ENCODE measurements at places on chromosomes 1 and 21. TPM values are rescaled to one million over a fixed set of nuclear protein-coding genes. Genes with fewer than 3 reads are reported as not detected.
A peak's percentile ranks its signal among the peaks of the same experiment; 100 is the strongest.

Gene SETD4
- 10.4 TPM for total RNA-seq

Gene CFHR4
- not detected for total RNA-seq

Gene HMGCS2
- not detected for total RNA-seq

DNA sequence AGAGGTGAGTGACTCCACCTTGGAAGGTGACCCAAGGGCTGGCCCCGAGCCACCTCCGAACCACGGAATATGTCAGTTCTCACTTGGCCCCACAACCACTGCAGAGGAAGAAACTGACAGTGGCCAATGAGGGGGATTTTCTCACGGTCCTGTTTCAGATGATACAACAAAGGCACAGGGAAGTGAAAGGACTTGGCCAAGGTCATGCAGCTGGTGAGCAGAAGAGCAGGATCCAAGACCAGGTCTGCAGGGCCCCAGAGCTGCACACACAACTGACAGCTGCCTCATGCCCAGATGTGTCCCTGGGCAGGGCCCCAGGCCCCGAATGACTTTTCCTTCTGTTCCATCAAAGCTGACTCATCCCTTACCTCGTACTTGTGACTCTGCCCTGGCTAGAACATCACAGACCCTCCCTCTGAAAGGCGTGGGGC is 25.8 kb upstream of the EVA1B start:
- peaks cover 48% of the 10 kb centered on the region for H3K4me1 ChIP-seq
- peaks cover 14% of the 10 kb centered on the region for H3K36me3 ChIP-seq
- no peak overlapping the region for H3K4me3 ChIP-seq

DNA sequence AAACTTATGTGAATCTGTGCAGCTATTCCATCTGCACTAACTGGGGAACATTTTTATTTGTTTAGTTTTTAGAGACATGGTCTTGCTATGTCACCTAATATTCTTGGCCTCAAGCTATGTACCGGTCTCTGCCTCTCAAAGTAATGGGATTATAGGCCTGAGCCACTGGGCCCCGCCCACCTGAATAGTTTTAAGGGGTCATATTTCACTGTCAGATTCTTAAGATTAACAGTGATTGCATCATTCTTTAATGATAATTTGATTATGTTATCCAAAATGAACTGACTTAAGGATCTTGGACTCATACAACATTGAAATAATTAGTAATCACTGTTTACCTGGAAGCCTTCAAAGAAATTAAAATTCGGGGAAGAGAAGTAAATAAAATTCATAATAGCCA is 12.6 kb upstream of the KLF18 start:
- DNase-seq = no peak
- H3K4me3 ChIP-seq = no peak overlapping the region
- 0 out of 2 replicates have a peak, but pooled peaks cover 9% of the 10 kb centered on the region for H3K27me3 ChIP-seq
- H3K36me3 ChIP-seq = no peaks in the 10 kb centered on the region
- H3K27ac ChIP-seq = no peak overlapping the region

DNA sequence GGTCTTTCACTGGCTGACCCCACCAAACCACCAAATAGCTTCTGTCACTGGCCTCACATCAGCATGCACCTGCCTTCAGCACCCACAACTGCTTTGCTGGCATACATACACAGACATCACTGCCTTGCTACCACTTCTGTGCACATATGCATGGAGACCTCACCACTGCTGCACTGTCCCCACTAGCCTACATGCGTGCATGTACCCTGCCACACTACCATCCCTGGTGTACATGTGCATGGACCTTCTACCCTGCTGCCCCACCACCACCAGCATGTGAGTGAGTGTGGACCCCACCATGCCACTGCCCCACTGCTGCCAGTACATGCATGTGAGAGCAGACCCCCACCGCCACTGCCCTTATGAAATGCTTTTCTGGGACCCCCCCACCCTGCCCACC is 6.1 kb downstream of the CD1C start:
- no peak overlapping the region for H3K4me3 ChIP-seq
- H3K27ac ChIP-seq = no peak overlapping the region
- no peaks in the 10 kb centered on the region for H3K36me3 ChIP-seq
- no peaks in the 10 kb centered on the region for H3K4me1 ChIP-seq

- no peak overlapping the region for H3K27ac ChIP-seq
- H3K36me3 ChIP-seq = no peaks in the 10 kb centered on the region
- H3K4me1 ChIP-seq = no peaks in the 10 kb centered on the region
- no peaks in the 10 kb centered on the region for H3K27me3 ChIP-seq
- H3K4me3 ChIP-seq = no peak overlapping the region
Observed at GRCh38 chr1:188723332-188724020, 1754.2 kb downstream of the BRINP3 start.

GRCh38 chr21:43270800-43271301 is 102.0 kb downstream of the CRYAA start:
- no peaks in the 10 kb centered on the region for H3K36me3 ChIP-seq
- peak; percentile 76 for DNase-seq
- H3K27ac ChIP-seq = no peak overlapping the region
- no peak overlapping the region for H3K4me3 ChIP-seq
- H3K4me1 ChIP-seq = 0 out of 2 replicates have a peak, but pooled peaks cover 5% of the 10 kb centered on the region
- peaks cover 36% of the 10 kb centered on the region for H3K27me3 ChIP-seq

DNA sequence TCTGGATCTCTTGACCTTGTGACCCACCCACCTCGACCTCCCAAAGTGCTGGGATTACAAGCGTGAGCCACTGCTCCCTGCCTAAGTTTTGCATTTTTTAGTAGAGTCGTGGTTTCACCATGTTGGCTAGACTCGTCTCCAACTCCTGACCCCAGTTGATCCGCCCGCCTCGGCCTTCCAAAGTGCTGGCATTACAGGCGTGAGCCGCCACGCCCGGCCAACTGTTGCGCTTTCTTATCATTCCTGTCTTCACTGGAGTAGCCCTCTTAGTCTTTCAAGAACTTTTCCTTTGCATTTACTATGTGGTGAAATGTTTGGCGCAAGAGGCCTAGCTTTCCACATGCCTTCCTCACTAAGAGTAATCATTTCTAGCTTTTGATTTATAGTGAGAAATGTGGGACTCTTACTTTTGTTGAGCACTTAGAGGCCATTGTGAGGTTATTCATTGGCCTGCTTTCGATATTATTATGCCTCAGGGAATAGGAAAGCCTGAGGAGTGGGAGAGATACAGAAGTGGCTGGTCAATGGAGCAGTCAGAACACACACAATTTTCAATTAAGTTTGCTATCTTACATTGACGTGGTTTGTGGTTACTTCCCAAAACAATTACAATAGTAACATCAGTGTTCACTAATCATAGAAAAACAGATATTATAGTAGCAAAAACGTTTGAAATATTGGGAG is 111.0 kb downstream of the ZMYM4 start:
- DNase-seq = no peak
- H3K36me3 ChIP-seq = 0 out of 2 replicates have a peak, but pooled peaks cover 7% of the 10 kb centered on the region
- H3K27me3 ChIP-seq = no peaks in the 10 kb centered on the region
- no peak overlapping the region for H3K4me3 ChIP-seq

DNA sequence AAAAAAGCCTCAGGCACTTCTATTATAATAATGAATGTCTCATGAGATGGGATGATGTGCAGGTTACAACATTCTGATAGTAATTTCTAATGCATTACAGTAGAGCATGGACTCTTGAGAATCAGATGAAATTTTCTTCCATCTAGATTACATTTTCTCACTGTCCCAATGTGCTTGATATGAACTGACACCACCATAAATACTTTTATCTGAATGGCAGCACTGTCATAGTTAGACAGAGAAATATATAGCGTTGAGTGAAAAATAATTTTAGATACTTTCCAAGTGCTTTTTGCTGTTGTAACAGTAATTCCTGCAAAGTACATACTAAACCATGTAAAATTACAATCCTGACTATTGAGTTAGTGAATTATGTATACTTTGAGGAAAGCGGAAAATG is 630.1 kb downstream of the BRINP3 start:
- DNase-seq = no peak
- H3K27ac ChIP-seq = no peak overlapping the region
- no peak overlapping the region for H3K4me3 ChIP-seq
- H3K36me3 ChIP-seq = no peaks in the 10 kb centered on the region

- H3K27me3 ChIP-seq = no peaks in the 10 kb centered on the region
- no peaks in the 10 kb centered on the region for H3K36me3 ChIP-seq
- H3K27ac ChIP-seq = no peak overlapping the region
- DNase-seq = no peak
Observed at GRCh38 chr1:233998891-233999290, 94.4 kb downstream of the SLC35F3 start.

DNA sequence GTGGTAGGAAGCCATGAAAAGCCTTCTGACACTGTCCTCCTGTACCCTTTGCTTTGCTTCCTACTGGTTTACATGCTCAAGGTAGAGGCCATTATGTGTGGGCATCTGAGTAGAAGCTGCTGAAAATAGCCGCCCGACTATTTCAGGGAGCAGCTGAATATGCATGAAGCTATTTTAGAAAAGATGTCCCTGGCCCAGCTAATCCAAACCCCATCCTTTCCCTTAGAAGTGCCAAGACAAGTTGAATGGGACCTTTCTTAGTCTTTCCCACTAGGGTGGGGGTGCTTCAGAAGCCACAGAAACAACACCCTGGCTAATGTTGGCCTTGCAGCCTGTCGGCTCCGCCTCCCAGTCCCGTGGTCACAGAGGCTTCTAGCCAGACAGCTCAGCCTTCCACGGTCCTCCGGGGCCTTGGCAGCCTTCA is 205.1 kb upstream of the EDN2 start:
- H3K4me1 ChIP-seq = 0 out of 2 replicates have a peak, but pooled peaks cover under 1% of the 10 kb centered on the region
- no peaks in the 10 kb centered on the region for H3K36me3 ChIP-seq
- peak; percentile 16 for DNase-seq
- no peak overlapping the region for H3K27ac ChIP-seq

GRCh38 chr1:223224465-223224864 is 81.4 kb upstream of the TLR5 start:
- no peak for DNase-seq
- H3K27ac ChIP-seq = no peak overlapping the region
- H3K4me1 ChIP-seq = peaks cover 2% of the 10 kb centered on the region
- no peak overlapping the region for H3K4me3 ChIP-seq

GRCh38 chr21:29029524-29029923 is 5.1 kb downstream of the USP16 start:
- DNase-seq = no peak
- H3K4me3 ChIP-seq = no peak overlapping the region
- peaks cover 33% of the 10 kb centered on the region for H3K36me3 ChIP-seq
- no peak overlapping the region for H3K27ac ChIP-seq

DNA sequence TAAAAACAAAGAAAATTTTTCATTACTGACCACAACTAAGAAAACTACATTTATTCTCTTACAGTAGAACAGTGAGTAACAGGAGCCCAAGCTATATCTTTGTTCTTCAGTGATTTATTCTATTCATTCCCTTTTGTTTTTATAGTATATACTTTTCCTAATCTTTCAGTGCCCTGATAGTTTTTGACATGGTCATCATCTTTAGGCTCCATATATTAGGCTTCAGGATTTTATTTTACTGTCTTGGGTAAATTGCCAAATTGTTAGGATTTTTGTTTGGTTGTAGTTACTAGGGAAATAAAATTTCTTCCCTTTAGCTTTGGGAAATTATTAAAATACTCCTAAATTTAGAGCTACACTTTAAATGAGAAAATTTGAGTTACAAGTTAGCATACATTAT is 10.3 kb downstream of the FBXO28 start:
- peaks cover 17% of the 10 kb centered on the region for H3K4me1 ChIP-seq
- H3K4me3 ChIP-seq = no peak overlapping the region
- H3K27me3 ChIP-seq = no peaks in the 10 kb centered on the region
- DNase-seq = peak; percentile 6
- no peaks in the 10 kb centered on the region for H3K36me3 ChIP-seq

DNA sequence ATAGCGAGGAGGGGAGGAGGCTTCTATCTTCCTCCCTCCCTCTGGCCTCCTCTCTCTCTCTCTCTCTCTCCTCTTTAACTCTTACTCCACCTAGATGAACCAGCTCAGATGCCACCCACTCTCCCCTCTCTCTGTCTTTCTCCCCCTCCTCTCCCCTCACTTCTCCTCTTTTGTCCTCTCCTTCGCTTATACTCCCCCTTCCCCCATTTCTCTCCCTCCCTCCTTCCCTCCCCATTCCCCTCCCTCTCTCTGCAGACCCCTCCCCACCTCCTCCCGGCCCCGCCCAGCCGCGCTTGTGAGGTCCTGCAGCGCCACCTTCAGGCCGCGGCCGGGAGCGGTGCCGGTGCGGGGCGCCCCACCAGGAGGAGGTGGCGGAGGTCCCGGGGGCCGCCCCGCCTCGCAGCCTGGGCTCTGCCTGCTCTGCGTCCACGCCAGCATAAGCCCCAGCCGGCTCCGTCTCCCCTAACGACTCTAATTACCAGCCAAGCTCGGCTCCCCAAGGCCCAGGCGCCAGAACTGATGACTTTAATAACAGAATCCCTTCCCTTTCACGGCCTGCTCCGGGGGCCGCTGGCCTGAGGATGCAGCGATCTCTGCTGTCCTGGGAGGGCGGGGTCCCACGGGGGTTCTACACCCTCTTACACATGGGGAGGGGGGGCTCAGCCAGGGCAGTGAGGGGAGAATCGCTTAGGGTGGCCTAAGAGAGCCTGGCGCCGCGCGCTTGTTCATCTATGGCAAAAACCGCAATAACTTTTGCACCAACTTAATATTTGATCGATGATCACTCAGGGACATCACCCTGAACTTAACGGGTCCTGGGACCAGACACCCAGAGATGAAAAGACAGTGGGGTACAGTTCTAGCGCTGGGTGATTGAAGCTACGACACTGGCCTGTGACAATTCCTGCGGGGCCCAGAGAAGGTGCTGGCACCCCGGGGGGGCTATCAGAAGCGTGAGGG is 637.3 kb downstream of the MATN1 start:
- H3K4me1 ChIP-seq = peaks cover 14% of the 10 kb centered on the region
- H3K4me3 ChIP-seq = peak overlapping the region; percentile 58
- H3K27ac ChIP-seq = no peak overlapping the region
- peak; percentile 50 for DNase-seq

DNA sequence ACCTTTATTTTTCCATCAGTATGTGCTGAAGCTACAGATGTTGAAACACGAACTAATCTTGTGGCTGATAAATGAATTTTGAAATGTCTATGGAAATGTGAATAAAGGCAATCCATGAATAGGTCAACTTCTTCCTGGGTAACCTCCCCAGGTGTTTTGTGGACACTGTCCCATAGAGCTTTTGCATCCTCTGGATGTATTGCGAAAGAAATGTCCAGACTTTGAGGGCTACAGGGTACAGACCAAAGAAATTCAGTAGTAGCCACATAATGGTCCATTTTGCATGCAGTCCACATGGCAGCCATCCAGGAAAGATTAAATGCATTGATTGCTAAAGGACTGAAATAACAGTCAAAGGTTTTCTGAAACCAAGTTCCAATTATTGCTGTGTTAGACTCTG is 21.5 kb upstream of the DARS2 start:
- DNase-seq = no peak
- no peak overlapping the region for H3K27ac ChIP-seq
- H3K4me3 ChIP-seq = no peak overlapping the region
- H3K27me3 ChIP-seq = no peaks in the 10 kb centered on the region
- peaks cover 49% of the 10 kb centered on the region for H3K36me3 ChIP-seq

GRCh38 chr1:15866721-15867201 is 19.3 kb downstream of the SPEN start:
- peaks cover 25% of the 10 kb centered on the region for H3K4me1 ChIP-seq
- H3K4me3 ChIP-seq = peak overlapping the region; percentile 3
- 0 out of 2 replicates have a peak overlapping the region, but pooled peaks have one; percentile 1 for H3K27ac ChIP-seq
- H3K36me3 ChIP-seq = no peaks in the 10 kb centered on the region
- peak; percentile 68 for DNase-seq
